CD4-positive, alpha-beta T cell treated with Interleukin-12 subunit alpha and Interleukin-12 subunit beta, for 1 hour (primary cell): ENCODE measurements at places on chromosomes 2 and 18.

DNA sequence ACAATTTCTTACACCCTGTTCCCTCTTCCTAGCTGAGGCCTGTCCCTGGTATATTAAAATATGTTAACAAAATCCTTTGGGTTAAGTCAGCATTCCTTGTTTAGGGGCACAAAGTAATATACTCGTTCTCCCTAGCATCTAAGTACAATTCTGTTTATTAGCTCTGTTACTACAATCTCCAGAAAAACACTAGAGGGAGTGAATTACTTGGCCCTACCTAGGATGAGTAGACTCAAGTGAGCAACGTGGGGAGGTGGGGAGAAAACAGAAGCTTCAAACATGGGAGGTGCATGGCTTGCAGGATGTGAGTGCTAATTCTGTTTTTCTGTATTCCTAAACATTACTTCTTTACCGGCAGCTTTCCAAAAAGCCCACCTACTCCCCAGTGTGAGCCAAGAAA is 89.7 kb downstream of the FSIP2 start:
- no peak for DNase-seq

- DNase-seq, result peak; percentile 56
Measured at GRCh38 chr2:31523871-31524492, 56.8 kb downstream of the SRD5A2 start.

DNA sequence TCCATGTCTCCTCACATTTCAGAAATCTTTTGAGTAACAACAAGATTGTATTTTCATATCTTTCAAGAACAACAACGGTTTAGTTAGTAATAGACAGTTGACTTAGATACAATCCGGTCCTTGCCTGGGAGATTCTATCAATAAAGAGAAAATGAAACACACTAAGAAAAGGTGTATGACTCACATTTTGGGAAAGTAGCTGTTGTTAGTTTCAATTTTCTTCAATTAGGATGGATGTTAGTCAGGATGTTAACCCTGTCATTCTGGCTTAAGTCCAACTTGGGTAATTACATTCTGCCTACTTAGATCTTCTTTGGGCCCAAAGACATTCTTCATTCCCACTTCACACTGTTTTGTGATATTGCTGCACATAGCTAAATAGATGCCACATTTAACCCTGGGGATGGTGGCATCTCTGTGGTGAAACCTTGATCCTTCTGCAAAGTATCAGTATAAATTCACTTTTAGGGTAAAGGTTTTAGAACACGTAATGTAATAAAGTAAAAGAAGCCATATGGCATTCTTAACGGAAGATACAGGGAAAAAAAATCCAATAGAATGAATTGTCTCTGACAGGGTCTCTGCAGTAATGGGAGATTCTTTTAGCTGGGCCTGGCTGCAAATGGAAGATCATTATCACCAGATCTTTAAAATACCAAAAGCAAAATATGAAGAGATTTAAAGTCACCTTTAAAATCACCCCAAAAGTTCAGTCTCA is 365.5 kb downstream of the FIGN start:
- no peak for DNase-seq

- DNase-seq, result no peak
Measured at GRCh38 chr2:145741636-145742035, 1221.7 kb upstream of the ZEB2 start.

GRCh38 chr2:151637271-151637781 is 97.0 kb downstream of the NEB start:
- DNase-seq, result peak; percentile 71

DNA sequence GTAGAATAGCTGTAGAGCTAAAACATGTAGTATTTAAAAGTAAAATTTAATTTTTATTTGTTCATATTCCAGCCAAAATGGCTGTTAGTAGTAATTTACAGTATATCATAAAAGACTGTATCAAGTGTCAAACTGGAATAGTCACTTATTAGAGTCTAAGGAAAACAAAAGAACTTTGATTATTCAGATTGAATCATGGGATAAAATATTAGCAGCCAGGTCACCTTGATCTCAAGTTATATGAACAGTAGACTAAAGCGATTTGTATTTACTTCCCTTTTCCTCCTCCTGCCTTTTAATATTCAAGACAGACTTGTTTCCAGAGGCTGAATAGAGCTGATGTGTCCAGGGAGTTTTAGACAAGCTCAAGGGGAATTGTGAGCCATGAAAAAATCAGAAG is 54.4 kb downstream of the PMAIP1 start:
- no peak for DNase-seq

GRCh38 chr2:203018181-203018580 is 3.5 kb downstream of the NBEAL1 start:
- DNase-seq, result no peak

DNA sequence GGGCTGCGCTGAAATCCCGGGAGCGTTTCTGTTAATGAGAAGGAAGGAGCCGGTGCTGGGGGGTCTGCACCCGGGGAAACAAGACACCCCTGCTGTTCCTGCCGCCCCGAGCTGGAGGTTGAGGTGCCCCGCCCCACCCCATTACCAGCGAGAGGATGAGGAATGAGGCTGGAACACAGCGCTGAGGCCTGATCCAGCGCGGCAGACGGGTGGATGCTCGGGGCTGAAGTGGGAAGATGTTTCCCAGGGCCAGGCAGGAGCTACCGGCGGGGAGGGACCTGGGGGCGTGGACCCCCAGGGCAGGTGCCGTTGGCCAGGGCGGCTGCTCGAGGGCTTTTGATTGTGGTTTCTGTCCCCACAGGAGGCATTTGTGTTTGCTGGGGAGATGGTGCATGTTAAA is 134.3 kb upstream of the CTDP1 start:
- DNase-seq, result no peak

- no peak for DNase-seq
Measured at GRCh38 chr2:174738841-174739240, 25.4 kb downstream of the CHRNA1 start.

GRCh38 chr2:64613276-64613675 is 40.4 kb downstream of the SERTAD2 start:
- no peak for DNase-seq

GRCh38 chr2:187500585-187501359 is 52.7 kb upstream of the CALCRL start:
- no peak for DNase-seq

DNA sequence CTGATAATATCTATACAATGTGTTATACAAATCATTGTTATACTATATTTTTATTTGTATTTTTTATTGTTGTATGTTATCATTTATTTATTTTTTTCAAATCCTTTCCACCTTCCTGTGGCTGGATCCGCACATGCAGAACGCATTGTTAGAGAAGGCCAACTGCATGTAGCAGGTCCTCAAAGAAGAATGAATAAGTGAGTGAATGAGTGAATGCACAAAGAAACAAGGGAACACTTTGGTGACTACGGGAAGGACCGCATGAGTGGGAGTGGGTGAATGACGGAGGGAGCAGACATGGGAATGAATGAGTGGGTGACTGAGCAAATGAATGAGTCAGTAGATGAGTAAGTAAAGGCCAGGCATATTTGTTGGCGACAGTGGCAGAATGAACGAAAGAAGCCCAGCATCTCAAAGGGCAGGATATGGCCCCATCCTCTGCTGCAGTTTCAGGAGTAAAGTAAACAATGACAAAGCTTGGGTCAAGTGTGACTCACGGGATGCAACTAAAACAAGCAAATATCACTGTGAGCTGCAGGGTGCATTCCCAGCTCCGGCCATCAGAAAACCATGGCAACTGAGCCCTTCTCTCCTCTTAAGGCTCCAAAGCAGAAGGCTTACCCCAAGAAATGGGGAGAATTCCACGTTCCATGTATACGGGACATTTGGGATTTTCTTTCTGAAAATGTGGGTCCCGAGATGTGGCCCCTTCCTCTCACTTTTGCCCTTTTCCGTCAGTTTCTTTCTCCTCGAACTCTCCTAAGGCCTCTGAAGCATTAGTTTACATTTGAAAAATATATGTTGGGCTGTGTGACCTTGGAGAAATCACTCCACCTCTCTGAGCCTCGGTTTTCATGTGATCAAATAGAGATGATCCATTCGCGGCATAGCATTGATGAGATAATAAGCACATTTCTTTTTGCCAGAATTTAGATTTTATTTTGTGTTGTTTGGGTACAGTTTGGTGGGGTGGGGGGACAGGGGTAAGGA is 24.5 kb downstream of the KCNF1 start:
- DNase-seq, result no peak

DNA sequence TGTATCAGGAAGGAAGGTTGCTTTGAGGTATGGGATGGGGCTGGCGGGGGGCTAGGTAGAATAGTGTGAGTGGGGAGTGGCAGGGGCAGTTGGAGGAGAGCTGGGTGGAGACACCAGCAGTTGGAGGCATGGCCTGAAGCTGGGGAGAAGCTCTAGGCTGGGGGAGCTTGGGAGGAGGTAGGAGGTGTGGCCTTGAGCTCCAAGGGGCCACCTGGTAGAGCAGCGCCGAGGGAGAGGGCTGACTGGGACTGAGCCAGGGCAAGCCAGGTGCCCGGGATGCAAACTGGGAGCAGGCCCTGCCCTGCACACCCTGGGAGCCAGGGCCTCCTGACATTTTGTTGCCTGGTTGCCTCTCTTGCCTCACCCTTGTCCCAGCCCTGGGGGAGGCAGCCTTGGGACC is 33.1 kb upstream of the PDIA6 start:
- DNase-seq, result no peak

GRCh38 chr2:36427790-36428243 is 72.2 kb downstream of the CRIM1 start:
- no peak for DNase-seq

DNA sequence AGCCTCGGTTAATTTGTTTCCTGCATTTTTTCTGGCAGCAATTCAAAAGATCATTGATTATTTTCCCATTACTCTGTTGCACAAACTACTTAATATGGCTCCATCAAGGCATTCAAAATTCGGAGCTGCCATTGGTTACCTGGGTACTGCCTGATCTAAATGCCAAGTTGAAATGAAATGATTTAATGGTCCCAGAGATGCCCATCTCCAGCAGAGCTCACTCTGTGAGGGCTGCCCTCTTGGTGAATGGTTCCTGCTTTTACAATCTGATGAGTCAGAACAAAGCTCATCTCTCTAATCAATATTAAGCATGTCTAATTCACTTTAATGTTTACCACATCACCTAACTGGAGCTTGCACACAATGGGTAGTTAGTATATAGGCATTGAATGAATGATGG is 126.1 kb downstream of the CTNNA2 start:
- no peak for DNase-seq

DNA sequence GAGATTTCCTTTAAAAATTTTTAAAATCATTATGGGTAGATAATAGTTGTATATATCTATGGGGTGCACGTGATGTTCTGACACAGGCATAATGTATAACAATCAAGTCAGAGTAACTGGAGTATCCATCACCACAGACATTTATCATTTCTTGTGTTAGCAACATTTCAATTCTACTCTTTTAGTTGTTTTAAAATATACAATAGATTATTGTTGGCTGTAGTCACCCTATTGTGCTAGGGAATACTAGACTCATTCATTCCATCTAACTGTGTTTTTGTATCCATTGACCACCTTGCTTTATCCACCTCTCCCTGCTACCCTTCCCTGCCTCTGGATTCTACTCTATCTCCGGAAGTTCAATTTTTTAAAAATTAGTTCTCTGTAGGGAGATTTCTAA is 31.0 kb downstream of the DYSF start:
- no peak for DNase-seq

- DNase-seq, result no peak
Measured at GRCh38 chr2:168599738-168600137, 143.7 kb downstream of the CERS6 start.

GRCh38 chr2:10355471-10356438 is 53.1 kb downstream of the HPCAL1 start:
- DNase-seq, result no peak

- DNase-seq, result no peak
Measured at GRCh38 chr2:228700638-228701037, 519.2 kb upstream of the SPHKAP start.
